ENCODE measurements at places on chromosomes 4 and X.

GRCh38 chr4:186724058-186724863 is 605 bp upstream of the FAT1 start:
- DNase-seq: no peak

- DNase-seq: no peak
These were observed 62.9 kb downstream of the MID1IP1 start for GRCh38 chrX:38864165-38864564.

- no peak for DNase-seq
These were observed 123.7 kb downstream of the HS6ST2 start for GRCh38 chrX:132834741-132835140.

DNA sequence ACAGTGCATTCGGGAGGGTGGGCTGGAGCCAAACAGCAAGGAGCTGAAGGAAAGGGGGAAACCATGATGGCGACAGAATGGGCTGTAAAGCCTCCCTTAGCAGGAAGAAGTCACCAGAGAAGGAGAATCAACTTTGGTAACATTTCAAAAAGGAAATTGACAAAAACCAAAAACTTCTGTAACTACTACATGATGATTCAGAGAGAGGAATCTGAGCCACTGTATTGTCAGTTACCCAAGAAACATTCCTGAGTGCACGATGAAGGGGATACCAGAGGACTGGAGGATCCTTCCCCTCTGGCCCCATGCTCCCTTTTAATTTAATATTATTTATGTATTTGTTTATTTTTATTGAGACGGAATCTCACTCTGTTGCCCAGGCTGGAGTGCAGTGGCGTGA is 26.3 kb downstream of the PDHA1 start:
- no peak for DNase-seq

DNA sequence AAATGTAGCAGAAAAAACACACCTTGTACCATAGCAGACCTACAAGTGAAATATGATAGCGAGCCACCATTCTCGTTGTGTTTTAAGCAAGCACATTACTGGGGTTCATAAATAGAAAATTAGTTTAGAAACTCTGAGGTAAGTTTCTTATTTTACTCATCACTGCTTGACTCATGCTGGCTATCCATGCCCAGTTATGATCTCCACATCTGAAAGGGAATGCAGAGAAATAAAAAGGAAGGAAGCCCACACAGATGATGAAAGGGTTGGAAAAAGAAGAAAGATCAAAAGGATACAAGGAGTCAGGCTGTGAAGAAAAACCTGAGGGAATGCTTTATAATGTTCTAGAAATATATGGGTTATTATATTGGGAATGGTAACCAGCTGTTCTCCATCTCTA is 54.5 kb downstream of the CAMK2D start:
- DNase-seq: peak; percentile 14

DNA sequence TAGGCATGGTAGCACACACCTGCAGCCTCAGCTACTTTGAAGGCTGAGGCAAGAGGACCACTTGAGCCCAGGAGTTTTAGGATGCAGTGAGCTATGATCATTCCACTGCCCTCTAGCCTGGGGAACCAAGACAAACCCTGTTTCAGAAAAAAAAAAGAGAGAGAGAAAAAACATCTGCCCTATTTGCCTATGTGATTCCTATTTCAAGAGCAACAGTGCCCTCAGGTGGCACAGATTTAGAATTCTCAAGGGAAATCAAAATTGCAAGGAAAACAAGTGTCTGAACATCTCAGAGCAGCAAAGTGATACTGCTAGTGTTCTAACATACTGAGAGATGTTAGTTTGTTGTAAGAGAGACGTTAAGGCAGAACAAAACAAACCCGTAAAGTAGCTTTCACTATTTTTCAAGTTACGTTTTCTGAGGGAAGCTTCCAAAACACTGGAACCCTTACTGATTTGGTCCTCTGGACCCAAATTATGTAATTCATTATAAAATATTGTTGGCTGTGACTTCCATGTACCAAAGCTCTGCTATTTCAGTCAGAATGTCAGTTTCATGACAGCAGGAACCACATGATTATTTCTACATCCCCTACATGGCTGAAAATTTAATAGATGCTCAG is 7.9 kb downstream of the BDH2 start:
- peak; percentile 51 for DNase-seq

DNA sequence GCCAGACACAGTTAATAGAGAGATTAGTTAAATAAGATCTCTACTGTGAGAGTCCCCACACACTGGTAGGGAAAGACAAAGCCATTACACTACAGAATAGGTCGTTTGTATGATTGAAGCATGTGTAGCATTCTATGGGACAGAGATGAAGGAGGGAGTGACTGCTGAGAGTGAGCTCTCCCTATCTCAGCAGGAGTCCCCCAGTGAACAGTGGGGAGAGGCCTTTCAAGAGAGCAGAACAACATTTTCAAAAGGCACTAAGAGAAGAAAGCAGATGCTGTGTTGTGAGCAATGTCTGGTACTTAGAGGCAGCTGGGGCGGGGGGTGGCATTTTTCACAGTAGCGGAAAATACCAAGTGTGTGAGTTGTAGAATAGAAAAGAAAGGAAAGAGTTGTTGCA is 413.6 kb downstream of the AFF2 start:
- DNase-seq: no peak

DNA sequence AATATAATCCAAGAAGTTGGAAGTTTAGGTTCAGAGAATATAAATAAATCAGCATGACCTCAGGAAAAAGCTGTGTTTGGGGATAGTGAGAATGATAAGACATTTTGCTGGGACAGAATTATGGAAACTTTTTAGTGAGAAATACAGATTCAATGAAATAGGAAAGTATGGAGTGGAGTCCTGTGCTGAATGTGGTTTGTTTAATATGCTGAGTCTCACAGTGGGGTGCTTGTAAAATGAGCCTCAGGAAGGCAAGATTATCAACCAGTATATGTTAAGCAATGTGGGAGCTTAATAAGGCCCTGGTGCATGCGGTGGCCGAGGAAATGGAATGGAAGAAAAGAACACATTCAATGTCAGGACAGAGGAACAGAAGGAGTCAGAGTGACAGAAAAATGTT is 1554.7 kb upstream of the TENM3 start:
- peak; percentile 48 for DNase-seq

DNA sequence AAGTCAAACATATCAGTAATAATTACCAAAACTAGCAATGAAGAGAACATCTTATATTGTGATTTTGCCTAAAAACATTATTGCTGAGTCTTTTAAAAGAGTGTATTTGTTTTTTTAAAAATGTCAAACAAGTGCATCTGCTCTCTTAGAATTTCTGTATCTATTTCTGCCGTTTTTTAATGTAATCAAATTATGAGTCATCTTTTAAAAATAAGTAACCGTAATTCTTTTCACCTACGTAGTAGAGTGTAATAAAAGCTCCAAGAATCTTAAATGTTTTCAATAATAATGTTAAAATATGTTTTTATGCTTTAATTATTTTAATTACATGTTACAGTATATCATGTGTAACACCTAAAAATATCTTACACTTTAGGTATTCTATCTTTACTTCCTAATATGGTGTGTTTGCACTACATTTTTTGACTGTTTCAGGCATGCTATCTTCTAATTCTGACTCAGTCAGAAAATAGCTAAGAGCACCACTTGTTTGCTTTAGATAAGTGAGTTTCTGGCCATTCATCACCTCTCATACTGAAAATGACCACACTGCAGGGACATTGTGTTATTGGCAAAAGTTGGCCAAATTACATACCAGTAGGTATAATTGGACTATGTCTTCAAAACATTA is 368.5 kb downstream of the PCDH7 start:
- DNase-seq: peak; percentile 55

DNA sequence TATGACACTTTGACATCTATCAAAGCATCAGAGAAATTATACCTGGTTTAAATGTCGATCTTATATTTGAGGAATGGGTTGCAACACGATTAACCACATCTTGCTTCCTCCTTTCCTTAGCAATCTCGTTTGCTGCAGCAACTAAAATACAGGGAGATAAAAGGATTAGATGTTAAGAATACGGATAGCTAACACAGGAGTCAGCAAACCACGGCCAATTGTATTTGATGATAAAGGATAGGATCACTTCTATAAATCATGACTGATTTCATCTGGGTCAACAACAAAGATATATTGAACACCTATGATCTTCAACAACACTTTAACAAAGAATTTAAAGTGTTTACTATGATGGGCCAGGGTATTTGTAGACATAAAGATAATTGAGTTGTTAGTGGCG is 5.0 kb downstream of the MAP7D3 start:
- no peak for DNase-seq

Data from non-pigmented ciliary epithelial cell (primary cell).